Activated naive CD8-positive, alpha-beta T cell treated with anti-CD3 and anti-CD28 coated beads, Interleukin-2, amount 10 ng/mL, durations not matched to agents 7 days and 5 days (primary cell): ENCODE measurements at places on chromosomes 2 and 18. TPM values are rescaled to one million over a fixed set of nuclear protein-coding genes. Genes with fewer than 3 reads are reported as not detected.

The AQP12B gene
- not detected for total RNA-seq

The POTEE gene
- 0.47 TPM for total RNA-seq

DNA sequence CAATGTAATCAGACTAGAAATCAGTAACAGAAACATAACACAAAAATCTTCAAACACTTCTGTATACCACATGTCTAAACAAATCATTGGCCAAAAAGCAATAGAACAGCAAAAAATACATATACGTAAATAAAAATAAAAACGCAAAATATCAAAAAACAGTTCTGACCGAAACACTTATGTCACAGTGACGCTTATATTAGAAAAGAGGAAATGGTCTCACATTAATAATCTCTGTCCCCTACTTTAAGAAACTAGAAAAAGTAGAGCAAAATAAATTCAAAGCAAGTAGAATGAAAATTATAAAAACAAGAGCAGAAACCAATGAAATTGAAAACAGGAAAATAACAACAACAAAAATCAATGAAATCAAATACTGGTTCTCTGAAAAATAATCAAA, 41.9 kb downstream of the TMEM131 start:
- no peak for DNase-seq

The KDSR gene
- total RNA-seq: 50.1 TPM

DNA sequence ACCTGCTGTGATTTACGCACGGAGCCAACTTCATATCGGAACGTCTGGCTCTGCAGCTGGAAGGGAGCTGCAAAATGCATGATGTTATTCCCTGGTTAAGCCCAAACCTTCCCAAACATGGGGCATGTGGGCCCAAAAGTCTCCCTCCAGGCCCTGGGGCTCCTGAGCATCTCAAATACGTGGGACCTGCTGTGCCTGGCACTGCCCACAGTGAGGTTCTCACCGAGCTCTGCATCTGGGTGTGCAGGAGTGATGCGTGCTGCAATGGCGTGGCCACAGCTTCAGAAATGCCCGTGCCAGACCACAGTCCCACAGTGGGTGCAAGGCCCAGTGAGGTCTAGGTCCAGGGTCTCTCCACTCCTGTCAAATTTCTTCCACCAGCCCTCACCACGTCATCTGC, 503.3 kb downstream of the EIPR1 start:
- DNase-seq: no peak
